ENCODE measurements at places on chromosomes 12 and 14.

DNA sequence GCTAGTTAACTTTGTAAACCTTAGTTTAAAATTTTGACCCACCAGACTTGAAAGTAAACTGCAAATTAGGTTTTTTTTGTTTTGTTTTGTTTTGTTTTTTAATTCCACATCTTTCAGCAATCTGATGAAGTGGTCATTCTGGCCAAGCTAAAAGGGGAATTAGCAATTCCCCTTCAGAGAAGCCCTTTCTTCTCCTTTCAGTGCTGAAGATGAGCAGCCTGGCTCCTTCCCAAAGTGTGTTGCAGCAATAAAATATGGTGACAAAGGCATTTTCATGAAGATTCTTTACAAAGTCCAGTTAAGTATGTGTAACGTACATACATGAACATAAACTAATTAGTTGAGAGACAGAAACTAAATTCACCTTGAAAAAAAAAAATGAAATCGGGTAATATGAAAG lies 380.1 kb downstream of the NOVA1 start:
- no peak for DNase-seq

GRCh38 chr14:80930836-80931389 lies 10.6 kb downstream of the CEP128 start:
- peak; percentile 81 for DNase-seq

DNA sequence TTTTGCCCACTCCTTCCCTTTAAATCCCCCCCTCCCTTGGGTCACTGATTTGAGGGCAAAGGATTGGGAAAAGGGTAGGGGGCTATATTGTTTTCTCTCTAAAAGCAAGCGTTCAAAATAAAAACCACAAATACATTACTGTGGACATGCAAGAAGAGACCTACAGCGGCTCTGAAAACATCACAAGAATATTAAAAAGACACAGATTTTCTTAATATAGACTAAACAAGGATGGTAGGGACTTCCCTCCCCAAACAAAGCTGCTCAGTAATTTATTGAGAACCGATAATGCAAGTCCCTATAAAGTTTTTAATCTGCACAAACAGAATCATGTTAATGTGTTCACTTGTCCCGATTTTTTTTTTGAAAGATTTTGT lies 12.9 kb downstream of the TBX3 start:
- no peak for DNase-seq

DNA sequence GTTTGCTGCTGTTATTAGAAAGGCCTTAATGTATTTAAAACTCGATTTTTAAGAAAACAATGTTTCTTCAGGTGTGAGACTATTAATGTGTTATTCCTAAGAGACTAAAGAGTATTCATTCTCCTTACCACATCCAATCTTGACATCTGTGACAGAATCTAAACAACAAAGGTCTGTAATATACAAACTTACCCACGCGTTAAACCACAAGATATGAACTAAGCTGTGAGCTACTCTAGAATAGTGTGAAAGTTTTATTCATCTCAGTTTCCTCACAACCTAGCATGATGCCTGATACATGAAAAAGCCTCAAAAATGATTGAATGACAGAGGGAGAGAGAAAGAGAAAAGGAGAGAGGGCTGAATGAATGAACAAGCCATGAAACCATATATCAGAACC lies 117.3 kb upstream of the COCH start:
- DNase-seq: no peak

DNA sequence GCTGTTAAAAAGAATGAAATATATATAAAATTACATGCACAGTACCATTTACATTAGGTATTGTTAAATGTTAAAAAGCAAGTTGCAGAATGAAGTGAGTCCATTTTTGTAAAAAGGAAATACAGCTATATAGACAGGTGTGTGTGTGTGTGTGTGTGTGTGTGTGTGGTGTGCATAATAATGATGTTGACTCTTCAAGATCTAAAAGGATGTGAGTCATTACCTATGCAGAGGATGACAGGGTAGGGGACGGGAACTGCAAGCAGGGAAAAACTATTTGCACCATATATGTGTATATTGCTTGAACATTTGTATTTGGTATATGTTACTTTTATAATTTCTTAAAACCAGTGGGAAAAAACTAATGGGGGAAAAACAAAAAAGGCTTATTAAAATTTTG lies 3.1 kb downstream of the C14orf39 start:
- peak; percentile 30 for DNase-seq

GRCh38 chr14:44854114-44854513 lies 107.6 kb downstream of the KLHL28 start:
- DNase-seq: no peak

DNA sequence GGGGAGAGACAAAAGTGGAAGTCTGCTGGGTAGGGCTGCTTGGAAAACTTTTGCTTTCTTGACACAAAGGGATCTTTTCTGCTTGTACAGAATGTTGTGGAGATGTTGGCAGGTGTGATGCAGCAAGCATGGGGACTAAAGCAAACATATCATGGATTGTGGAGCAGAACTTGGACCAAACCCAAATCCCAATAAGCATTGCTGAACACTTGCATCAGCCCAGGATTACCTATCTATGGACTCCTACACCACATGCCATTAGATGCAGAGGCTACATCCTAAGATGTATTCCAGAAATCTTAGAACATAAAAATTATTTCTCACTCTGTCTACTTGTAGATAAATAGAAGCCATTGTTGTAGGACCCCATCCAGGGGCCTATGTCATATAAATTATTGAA lies 44.7 kb upstream of the RERG start:
- no peak for DNase-seq

GRCh38 chr14:105477660-105478397 lies 3.2 kb downstream of the CRIP2 start:
- no peak for DNase-seq

- DNase-seq: no peak
These were observed 177.1 kb downstream of the CACNA1C start for GRCh38 chr12:2229661-2230539.

- peak; percentile 12 for DNase-seq
These were observed 62.7 kb upstream of the HECTD1 start for GRCh38 chr14:31270196-31270772.

GRCh38 chr12:8628731-8629130 lies 16.1 kb upstream of the AICDA start:
- DNase-seq: no peak

GRCh38 chr12:125092108-125092871 lies 27.1 kb downstream of the AACS start:
- DNase-seq: peak; percentile 23

GRCh38 chr14:63656194-63656593 lies 14.5 kb upstream of the WDR89 start:
- no peak for DNase-seq

DNA sequence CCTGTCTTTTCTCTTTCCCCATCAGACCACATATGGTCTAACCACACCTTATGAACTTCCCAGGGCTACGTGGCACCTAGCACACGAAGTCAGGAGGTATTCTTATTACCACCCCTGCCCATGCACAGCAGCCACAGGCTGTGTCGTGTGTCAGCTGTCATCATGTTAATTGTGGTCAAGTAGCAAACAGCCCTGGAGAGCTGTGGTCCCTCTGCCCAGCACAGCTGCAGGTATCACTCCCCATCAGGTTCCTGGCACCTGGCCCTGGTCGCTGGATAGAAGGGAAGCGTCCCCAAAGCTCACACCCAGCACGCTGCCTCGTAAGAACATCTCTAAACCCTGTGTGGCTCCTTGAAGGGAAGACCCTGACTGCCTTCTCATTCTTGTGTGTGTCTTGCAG lies 45.4 kb downstream of the CLMN start:
- DNase-seq: no peak

DNA sequence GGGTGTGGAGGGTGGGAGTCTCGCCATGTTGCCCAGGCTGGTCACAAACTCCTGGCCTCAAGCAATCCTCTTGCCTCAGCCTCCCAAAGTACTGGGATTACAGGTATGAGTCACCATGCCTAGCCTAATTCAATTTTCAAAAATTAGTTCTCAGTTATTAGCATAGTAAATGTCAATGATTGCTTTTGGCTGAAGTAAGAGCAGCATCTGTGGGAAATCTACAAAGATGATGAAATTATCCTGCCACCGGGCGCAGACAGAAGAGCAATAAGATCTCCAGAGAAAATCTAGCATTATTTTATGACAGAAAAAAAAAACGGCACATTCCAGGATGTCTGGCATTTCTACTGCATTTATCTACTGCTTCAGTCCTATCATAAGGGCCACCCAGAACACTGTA lies 97.9 kb upstream of the DAAM1 start:
- no peak for DNase-seq

DNA sequence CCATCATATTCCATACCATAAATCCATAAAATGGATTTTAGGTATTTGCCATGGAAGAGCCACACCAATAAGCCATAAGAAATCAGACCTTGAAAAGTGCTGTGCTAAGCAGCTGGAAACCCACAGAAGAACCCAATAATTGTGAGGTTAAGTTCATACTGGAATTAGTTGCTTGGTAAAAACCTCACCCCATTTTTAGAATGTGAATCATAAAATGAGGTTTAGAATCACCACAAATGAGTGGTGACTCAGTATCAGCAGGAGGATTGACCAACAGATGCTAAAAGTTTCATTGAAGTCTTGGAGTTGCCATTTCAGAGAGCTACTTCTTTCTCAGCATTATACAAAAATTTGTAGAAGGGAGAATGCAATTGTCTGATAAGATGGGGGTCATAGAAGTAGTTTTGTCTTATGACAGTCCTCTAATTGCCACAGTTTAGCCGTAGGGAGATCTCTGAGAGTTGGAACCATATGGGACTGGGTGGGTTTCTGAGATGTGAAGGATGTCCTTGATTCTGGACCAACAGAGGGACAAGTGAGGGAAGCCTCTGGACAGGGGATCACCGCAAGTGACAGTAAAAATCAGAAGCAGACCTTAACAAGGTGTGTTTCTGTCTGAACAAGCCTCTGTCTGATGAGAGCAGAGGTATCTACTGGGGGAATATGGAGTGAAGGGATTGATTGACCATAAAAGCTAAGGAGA lies 1.4 kb upstream of the STON2 start:
- peak; percentile 58 for DNase-seq

DNA sequence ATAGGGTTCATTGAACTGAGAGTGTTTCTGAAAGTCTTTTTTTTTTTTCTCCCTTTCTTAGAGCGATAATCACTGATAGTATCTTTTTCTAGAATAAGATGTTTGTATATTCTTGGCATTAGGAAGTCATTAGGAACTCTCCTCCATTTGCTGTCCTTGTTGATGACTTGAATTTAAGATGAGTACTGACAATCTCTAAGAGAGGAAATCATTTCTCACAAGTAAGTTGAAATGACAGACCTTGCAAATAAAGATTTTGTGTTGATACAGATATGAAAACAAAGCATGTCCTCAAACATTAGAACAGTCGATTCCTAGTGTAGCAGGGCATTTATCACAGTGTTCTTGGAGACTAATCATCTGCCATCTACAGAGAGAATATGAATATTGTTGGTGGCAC lies 458.4 kb upstream of the SYT1 start:
- DNase-seq: no peak

DNA sequence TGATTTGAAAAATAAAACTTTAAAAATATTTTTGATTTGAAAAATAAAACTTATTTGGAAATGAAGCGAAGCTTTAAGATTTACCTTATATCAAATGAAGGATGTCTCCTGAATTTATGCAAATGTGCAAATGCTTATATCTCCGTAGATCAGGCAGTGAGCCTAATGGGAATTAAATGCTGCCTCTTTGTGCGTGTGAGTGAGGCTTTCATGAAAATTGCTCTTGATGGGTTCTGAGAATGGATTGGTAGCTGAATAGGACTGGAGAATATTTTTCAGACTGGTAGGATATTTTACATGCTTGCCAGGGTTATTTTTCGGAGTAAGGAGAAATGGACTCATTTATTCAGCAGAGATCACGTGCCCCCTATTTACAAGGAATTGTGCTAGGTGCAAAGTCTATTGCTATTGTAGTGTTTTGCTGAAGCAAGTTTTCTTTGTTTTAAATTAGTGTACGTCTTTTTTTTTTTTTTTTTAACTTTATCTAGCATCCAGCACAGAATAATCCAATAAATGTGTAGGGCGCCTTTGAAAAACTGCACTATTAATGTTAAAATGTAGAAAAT lies 2.4 kb downstream of the VRK1 start:
- DNase-seq: no peak

- DNase-seq: no peak
These were observed 271.7 kb downstream of the PDZRN4 start for GRCh38 chr12:41459906-41460214.

- DNase-seq: no peak
These were observed 250.9 kb upstream of the FOXN3 start for GRCh38 chr14:89667983-89668382.

DNA sequence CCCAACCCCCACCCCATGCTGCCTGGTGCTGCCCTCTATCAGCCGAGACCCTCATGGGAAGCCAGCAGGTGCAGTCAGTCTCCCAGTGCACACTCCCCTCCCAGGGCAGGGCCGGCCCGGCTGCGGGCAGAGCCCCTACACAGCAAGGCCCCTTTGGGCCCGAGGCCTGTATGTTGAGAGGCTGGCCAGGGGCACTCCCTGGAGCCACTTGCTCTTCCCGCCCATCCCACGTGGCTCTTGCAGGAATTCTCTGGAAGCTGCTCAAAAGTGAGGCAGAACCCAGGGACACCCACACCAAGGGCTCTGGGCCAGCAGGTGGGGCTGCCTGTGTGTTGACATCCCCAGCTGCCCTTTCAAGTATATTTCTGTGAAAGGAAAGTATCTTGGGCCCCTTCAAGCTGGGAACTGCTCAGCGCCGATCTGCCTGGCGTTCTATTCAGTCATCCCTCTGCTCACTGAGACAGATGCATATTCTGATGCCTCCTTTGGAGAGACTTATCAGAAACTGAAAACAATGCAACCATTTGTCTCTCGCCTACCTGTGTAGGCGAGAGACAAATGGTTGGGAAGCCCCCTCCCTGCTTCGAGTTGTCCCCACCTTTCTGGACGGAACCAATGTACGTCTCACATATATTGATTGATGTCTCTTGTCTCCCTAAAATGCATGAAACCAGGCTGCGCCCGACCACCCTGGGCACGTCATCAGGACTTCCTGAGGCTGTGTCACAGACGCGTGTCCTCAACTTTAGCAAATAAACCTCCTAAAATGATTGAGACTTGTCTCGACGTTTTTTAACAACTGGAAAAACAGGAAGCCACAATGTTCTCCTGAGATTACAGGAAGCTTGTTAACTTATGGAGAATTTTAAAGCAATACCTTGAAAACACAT lies 6.0 kb downstream of the GPR132 start:
- DNase-seq: no peak

GRCh38 chr12:129530517-129530916 lies 373.3 kb downstream of the TMEM132D start:
- DNase-seq: no peak

DNA sequence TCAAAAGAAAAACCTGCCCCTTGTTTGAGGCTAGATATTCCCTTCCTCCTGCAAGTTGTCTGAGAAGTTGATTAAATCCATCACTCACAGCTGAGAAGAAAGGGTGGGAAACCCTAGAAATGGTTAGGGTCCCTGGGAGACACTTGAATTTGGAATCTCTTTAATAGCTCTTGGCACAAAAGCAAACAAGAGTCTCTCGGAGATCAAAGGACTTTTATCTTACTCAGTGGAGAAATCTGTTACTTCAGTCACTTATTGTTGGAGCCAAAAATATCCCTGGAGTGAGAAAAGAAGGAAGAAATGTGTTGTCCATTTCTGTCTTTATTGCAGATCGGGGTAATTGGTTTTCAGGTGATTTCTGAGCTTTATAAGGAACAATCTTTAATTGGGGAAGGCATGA lies 47.0 kb downstream of the TMEM132C start:
- no peak for DNase-seq

GRCh38 chr12:2336409-2336829 lies 283.6 kb downstream of the CACNA1C start:
- peak; percentile 90 for DNase-seq
